NCI-H1930 (cell line): ENCODE measurements at places on chromosomes 5 and 9.
A peak's percentile ranks its signal among the peaks of the same experiment; 100 is the strongest.

- DNase-seq = no peak
These were observed 40.3 kb downstream of the KIAA1958 start for GRCh38 chr9:112526973-112527372.

DNA sequence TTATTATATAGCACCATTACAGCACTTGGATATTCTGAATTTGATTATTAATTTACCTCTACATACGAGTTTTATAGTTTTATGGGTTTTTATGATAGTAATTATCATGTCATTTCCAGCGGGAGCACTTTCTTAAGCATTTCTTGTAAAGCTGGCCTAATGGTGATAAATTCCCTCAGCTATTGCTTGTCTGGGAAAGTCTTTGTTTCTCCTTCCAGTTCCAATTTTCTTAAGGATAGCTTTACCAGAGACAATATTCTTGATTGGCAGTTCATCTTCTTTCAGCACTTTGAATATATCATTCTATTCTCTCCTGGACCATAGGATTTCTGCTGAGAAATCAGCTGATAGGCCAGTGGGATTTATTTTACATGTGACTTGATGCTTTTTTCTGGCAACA lies 505.4 kb downstream of the TMEM232 start:
- DNase-seq = no peak

DNA sequence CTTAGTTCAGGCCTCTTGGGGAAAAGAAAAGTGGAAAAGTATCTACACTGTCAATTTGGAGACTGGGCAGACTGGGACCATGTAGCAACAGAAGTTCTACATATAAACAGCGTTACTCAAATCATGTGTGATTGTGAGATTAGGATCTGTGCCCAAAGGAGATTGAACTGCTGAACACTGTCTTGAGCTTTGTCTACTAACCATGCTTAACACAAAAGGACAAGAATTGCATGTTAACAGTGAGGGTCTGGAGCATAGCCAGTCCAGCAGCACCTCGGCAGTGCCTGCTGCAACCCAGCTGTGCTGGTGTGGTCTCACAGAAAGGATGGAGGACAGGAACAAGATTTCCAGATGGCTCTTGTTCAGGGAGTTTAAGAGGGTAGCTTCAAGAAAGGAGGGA lies 5.7 kb downstream of the PAM start:
- DNase-seq = no peak

- no peak for DNase-seq
These were observed 235.0 kb downstream of the GOLPH3 start for GRCh38 chr5:31939151-31939550.

GRCh38 chr5:35218981-35219380 lies 11.3 kb downstream of the PRLR start:
- DNase-seq = no peak

- no peak for DNase-seq
These were observed 2.7 kb downstream of the NRG2 start for GRCh38 chr5:140040358-140040757.

GRCh38 chr9:84670138-84671041 lies 861 bp downstream of the NTRK2 start:
- peak; percentile 39 for DNase-seq

DNA sequence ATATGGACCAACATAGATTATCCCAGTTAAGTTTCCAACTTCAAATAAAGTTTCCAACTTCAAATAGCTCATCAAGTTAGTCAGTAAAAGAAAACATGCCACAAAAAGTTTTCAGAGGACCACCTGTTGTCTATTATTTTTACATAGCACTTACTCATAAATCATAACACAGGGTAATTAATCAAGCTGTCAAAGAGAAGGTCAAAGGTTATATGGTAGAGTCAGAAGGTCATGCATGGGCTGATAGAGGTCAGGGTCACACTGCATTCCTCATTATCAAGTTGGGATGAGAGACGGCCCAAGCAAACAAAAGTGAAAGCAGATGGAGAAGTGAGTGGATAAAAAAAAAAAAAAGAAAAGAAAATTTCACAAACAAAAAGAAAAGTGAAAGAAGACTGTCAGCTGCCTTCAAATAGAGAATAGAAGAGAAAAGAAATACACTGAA lies 145.5 kb upstream of the POU5F2 start:
- DNase-seq = no peak

DNA sequence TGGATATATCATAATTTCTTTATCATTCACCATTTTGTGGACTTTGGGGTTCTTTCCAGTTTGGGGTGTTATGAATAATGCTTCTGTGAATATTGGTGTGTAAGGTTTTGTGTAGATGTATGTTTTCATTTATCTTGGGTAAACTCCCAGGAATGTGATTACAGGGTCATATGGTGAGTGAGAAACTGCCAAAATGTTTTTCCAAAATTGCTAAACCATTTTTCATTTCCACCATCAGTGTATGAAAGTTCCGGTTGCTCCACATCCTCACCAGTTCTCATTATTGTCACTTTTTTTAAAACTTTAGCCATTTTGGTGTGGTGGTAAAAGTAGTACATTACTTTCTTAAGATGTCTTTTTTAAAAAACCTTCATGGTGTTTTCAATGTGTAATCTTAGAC lies 152.9 kb downstream of the NIPBL start:
- DNase-seq = no peak

DNA sequence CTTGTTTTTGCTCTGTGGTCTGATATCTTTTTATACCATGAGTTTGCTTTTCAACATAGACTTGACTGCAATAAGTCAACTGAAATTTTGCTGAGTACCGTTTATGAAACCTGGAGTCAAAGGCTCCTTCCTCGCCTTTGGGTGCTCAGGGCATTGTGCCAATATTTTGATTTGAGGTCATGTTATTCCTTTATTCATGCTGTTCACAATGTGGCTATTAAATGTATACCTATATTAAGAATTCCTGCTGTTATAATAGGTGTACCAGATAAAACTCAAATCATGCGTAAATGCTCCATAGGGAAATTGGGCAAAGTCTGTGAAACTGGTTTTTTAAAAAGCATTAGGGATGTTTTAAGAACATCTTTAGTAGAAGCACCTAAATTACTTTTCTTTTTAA lies 334.0 kb upstream of the NUDT12 start:
- no peak for DNase-seq

DNA sequence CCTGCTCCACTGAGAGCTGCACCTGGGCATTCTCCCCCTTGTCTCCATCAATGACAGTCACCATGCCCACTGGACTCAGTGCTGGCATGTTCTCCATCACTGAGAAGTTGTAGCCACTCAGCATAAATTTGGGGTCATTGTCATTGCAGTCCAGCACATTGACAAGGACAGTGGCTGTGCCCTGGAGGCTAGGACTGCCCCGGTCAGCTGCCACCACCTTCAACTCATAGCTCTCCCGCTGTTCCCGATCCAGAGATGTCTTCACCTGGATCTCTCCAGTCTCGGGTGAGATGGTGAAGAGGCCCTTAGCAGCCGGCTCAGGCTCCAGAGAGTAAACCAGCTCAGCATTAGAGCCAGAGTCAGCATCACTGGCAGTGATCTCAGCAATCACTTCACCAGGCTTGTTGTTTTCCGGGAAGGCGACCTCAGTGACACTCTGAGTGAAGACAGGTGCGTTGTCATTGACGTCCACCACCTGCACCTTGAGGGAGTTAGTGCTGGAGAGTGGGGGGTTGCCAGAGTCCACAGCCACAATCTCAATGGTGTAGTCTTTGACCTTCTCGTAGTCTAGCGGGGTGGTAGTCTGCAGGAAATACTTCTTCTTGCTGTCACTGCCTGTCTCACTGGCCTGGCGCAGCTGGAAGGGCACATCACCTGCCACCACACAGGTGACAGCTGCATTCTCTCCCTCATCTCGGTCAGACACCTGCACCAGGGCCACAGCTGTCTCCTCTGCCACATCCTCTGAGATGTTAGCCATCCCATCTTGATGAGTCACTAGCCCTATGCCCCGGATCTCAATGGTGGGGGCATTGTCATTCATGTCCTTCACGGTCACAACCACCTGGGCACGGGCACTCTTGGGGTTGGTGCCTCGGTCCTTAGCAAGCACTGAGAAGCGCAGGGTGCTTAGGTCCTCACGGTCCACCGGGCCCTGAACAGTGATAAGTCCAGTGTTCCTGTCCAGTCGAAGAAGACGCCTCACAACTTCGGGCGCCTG lies 13.5 kb downstream of the PCDH1 start:
- no peak for DNase-seq

DNA sequence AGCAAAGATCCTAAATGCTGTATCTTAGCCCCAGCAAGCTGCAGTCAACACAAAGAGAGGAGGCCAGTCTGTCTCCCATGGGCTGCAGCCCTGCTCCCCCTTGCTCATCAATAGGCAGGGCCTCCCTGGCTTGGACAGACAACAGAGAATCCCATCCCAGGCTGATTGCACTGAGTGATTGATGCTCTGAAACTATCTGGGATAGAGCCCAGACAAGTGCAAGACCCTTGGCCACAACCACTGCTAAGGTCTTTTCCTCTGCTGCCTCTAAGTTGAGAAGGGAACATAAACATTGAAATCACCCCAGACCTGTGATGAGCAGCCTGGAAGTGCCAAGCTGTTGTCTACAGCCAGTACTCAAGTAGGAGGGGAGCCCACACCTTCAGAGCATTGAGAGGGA lies 661.0 kb upstream of the CDH18 start:
- DNase-seq = no peak

- DNase-seq = no peak
These were observed 110.2 kb upstream of the EGFLAM start for GRCh38 chr5:38148021-38148625.

GRCh38 chr5:104171958-104172690 lies 609.5 kb upstream of the NUDT12 start:
- DNase-seq = no peak

- DNase-seq = no peak
These were observed 212.0 kb downstream of the ADAMTS12 start for GRCh38 chr5:33679791-33680190.

- DNase-seq = peak; percentile 28
These were observed 54.7 kb downstream of the SLC38A9 start for GRCh38 chr5:55657443-55657842.

DNA sequence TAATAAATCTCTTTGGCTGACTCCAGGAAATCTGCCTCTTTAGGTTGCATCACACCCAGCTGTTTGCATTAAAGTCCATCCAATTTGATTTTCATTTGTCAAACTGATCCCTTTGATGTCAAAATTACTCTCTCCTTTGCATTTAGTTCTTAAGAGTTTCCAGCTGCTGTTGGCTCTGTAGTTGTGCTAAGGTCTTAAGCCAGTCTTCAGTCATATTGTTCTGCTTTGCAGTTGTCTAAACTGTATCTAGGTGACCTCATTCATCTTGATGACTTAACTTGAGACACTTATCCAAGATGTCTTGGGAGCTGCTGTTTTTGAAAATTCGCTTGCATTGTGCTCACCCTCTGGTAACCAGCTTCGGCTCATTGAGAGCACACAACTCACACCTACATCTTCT lies 386.9 kb upstream of the TLE4 start:
- no peak for DNase-seq

DNA sequence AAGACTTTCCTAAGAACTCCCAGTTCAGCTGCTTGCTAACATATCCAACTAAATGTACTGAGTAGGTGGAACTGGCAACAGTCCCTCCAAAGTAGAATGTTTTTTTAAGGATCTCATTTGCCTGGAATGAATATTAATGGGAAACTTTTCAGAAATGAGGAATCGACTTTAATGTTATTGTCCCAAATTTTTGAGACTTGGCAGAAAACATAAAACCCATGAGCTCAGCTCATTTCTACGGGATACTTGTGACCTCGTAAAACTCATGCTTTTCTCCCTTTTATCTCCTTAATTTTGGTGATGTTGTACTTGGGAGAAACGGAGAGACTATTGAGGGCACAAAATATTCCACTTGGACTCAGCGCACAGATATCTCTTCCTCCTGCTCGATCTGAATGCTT lies 296.8 kb downstream of the EBF1 start:
- no peak for DNase-seq

GRCh38 chr5:39520232-39520572 lies 95.4 kb upstream of the DAB2 start:
- DNase-seq = no peak

DNA sequence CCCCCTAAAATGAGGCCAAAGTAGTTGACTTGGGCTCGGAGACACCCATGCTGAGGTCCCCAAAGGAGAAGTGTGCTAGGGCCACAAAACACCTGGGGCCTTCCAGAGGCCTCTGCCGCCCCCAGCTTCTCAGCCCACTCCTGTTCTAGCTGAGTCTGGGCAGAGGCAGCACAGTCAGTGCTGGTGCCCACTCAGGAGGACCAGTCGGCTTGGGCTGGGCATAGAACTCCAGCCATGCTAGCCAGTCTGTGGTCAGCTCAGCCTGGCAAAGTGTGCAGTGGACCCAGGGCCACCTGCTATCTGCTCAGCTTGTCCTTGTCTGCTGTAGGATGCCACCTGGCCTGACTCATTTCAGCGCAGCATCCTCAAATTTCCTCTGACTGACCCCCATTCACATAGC lies 254.6 kb downstream of the FSTL4 start:
- DNase-seq = no peak

DNA sequence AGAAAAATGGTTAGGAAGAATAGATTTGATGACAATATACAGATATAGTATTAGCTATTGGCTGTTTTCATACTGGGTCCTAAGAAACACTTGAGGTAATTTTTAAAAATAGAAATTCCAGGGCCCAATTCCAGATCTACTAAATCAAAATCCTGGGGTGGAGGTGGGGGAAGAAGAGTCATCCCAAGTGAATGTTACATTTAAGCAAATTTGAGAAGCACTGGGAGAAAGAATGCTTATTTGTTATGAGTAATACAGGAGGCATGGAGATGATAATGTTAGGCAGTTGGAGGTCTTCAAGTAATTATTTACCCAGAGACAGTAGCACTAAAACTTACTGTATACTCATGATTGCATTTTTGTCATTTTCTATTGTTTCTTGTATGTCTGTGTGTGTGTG lies 93.0 kb upstream of the DAB2 start:
- no peak for DNase-seq

DNA sequence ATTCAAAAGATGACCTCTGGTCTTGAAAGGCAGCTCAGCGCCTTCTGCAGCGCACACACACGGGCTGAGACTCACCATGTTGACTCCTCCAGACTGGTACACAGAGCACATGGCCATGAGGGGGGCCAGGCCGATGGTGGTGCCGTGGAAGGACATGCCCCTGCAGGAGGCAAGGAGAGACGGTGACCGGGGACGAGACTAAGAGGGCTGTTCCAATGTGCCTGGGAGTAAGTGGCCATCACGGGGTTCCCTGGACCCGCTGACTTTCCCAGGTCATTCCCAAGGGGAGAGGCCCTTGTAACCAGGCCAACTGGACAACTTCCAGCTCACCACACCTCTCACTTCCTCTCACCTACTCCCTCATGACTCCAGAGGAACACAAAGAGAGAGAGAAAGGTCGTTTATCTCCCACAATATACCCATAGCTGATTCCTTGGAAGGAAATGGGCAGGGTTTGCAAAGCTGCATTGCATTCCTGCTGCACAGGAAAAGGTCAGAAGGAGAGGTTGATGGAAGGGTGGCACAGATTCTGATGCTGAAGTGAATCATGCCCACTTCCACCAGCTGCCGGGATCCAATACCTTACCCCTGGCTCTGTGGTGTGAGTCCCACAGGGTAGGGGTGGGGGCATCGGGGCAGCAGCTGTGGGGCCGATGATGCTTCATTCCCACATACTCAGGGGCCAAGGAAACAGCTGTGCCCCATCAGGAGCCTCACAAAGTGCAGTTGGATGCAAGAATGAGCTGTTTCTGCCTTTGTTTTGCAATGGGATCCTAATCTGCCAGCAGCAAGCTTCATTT lies 47.2 kb downstream of the NIPAL4 start:
- DNase-seq = no peak
